ENCODE measurements at places on chromosomes 5 and 9.

DNA sequence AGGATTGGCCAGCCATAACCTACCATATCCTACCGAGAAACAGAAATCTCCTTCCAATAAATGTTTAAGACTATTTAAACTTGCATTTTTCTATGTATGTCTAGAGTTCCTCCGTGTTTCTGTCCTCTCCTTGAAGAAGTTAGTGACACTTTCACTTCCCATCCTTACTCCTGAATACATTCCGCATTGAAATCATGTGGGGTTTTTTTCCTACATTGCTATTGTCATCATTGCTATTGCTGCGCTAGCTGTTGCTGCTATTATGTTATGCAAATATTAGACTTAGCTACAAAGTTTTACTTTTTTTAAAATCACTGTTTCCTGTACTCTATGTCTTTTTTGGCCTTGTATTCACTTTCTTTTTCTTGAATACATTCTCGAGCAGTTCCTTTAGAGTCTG, 83.3 kb upstream of the NEK6 start:
- DNase-seq: no peak

GRCh38 chr5:114977979-114978573, 191.6 kb downstream of the TRIM36 start:
- DNase-seq: no peak

DNA sequence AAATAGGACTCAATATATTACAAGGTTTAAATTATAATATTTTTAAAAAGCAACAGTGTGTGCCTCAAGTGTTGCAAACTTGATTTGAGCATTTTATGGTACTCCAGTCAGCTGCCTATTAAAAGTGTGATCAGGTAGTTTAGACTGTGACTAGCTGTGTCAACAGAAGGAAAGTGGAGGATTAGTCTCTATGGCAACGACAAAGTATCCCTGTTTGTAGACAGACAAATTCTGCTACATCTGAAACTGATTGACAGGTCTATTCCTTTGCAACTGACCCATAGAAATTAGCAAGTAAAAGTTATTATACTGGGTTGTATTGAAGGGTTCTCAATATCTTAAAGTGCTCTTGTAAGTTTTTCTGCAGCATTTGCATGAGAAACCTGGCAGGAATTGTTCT, 249.8 kb upstream of the ARRDC3 start:
- no peak for DNase-seq

DNA sequence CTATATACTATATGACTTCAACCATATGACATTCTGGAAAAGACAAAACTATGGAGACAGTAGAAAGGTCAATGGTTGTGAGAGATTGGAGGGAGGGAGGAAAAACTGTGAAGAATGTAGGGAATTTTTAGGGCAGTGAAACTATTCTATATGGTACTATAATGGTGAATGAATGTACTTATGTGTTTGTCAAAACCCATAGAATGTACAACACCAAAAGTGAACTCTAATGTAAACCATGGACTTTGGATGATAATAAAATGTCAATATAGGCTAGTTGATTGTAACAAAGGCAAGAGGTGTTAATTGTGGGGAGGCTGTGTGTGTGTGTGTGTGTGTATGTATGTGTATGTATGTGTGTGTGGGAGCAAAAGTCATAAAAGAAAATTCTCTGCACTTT, 10.8 kb upstream of the STOM start:
- DNase-seq: no peak

- DNase-seq: no peak
Measured at GRCh38 chr5:77898385-77898784, 122.2 kb upstream of the TBCA start.

DNA sequence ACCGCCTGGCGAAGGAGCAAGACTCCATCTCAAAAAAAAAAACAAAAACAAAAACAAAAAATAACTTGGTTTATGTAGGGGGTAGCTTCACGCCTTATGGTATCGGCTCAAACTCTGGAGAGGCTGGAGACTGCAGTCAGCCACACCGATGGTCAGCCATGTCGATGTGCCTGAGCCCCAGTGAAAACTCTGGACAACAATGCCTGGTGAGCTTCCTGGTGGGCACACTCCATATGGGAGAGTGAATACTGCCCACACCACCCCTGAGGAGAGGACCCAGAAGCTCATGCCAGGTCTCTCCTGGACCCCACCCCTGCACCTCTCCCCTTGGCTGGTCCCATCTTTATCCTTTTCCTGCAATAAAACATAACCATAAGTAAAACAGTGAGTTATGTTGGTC, 19.6 kb downstream of the IPPK start:
- DNase-seq: no peak

DNA sequence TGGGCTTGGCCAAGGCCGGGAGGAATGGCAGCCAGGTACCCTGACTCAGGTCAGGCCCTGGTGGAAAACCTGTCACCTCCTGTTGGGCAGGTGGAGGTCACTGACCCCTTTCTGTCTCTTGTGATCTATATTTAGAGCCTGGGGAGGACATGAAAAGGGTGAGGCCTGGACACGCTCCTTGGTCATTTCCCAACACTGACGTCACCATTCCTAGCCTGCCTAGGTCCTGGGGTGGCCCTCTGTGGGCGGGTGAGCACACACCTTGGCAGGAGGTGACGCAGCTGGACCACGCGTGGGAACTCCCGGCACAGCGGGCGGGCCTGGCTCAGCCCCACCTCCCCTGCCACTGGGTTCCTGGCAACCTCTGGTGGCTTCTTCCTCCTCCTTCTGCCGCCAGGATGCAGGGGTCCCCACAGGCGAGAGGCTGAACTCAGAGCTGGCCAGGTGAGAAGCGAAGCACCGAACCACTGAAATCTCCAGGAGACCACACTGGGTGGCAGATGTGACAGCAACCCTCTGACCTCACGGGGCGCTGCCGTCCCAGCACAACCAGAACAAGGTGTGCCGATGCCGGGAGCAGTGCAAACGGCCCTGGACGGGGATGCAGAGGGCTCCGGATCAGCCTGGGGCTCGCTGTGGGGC, 6.4 kb upstream of the RALGDS start:
- DNase-seq: no peak

GRCh38 chr9:102428305-102428704, 566.8 kb upstream of the CYLC2 start:
- DNase-seq: no peak

DNA sequence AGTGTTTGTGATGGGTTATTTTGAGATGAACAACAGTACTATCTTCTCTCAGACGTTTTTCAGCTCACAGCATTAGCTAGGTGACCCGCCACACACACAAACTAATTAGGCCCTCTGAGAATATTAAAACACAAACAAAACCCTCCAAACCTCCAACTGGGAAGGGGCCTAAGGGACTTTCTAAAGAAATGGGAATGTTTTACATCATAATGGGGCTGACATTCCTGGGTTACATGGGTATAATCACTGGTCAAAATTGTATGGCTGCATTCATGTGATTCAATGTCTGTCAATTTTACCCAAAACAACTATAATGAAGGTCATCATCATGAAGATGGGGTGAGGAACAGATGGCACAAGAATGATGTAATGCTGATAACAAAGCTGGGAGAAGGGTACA, 59.6 kb downstream of the SPTLC1 start:
- DNase-seq: no peak

GRCh38 chr5:111070272-111071134, 1.0 kb upstream of the TSLP start:
- DNase-seq: no peak

GRCh38 chr5:120507197-120507596, 43.1 kb downstream of the PRR16 start:
- no peak for DNase-seq

DNA sequence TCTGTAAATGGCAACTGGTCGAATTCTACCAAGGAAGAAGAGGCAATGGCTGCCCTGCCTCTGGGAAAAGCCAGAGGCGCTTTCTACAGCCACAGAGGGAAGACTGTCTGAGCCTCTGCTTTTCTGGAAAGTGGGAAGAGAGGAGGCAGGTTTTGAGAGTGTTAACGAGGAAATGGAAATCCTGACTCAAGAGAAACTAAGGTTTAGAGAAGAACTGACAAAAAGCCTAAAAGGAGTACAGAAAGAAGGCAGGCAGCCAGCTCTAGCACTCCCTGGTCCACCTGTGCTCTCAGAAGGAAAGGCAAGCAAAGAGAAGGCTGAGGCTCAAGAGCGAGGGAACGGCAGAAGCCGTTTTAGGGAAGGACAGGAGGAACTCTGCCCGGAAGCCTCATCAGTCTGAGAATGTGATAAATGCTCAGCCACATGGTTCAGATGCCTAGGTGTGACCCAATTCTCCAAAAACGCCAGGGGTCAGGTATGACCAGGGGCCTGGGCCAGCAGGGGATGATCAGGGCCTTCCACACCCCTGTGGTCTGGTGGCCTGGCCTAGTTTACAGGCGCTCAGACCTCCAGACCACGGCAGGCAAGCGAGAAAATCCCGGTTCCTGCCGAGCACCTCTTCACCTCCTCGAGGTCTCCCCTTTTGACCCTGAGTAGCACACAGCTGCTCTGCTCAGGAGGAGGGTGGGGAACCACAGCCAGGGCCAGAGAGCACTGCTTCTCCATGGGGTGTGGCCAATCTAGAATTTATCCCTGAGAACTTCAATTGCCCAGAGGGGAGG, 79.9 kb upstream of the FBXW11 start:
- DNase-seq: no peak

DNA sequence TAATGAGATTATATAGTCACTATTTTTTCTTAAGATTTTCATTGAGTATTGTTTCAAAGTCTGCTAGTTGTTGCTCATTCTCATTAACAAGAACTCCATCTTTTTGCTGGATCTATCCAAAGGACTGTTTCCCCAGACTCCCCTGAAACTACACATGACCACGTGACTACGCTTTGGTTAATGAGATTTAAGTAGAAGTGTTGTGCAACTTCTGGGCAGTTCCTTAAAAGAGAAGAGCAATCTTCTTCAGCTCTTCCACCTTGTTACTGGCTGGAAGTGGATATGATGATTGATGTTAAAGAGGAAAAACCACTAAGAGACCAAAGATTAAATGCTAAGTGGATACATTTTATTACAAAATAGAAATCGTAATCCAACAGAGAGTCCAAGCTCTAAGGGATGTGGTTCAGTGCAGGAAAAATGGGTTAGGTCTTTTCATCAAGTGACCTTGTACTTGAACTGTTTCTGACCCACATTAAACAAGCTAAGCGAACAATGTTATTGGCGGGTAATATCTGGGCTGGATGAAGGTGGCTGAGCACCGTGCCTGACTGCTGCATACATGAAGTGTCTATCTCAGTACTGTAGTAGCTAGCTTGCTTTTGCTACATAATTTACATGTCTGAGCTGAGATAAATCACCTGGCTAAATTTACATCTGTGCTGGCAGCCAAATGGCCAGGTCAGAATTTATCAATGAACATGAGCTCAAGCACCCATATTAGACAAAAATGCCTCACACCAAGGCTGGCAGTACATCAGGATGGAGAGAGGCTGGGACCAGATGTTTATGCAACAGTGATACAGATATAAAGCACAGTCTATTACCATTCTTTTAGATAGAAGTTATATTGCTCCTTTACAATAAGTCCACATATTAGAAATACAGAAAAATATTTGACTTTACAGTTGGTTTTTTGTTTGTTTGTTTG, 7.5 kb upstream of the CTNNAL1 start:
- no peak for DNase-seq

- DNase-seq: no peak
Measured at GRCh38 chr5:112419164-112419985, at the start of gene EPB41L4A. EPB41L4A (minus strand) TSS chr5:112419277; CDS start chr5:112419039, 238 bp downstream.

- no peak for DNase-seq
Measured at GRCh38 chr5:103108086-103108485, 11.9 kb downstream of the GIN1 start.

DNA sequence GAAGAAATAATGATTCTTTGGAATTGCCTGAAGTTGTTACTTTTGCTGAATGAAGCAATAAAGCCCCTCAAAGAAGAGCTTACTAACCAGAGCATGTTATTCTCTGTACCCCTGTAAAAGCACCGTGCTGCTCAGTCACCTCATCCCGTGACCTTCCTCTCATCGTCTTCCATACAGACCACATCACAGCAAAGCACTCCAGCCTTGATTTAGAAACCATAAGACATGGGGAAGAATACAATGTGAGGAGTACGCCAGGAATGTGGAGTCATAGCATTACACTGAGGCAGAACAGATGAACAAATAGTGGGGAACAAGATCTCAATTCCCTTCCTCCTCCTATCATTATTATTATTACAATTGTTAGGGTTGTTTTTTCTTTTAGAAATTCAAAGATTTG, 49.1 kb downstream of the ERAP1 start:
- no peak for DNase-seq

GRCh38 chr9:97367729-97368128, 44.2 kb upstream of the TDRD7 start:
- DNase-seq: no peak

GRCh38 chr9:119956111-119956510, 586.9 kb upstream of the BRINP1 start:
- DNase-seq: no peak

DNA sequence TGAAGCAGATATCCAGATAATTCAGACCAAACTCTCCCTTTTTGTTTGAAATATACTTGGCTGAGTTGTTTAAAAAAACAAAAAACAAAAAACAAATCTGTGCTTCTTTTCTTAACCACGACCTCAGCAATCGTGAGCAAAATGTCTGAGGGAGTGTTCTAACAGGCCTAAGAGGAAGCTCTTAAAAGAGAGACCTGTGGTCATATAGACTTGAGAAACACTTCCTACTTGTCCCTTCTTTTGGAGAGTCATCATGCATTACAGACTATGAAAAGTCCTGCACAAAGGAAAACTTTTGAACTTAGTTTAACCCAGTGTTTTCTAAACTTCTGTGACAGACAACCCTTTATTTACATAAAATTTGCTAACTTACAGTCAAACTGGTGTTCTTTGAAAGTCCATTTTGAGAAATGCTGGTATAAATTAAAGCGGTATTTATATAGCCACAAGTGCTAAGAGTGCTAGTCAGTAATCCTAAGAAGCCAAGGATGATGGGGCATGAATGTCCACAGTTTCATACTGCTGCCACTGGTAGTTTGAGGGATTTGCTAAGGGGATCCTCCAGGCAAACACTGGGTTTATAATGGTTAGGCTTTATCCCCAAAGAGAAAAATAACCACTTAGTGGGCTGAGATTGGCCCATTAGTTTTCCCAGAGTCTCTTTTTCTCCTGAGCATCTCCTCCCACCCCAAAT, 199.8 kb downstream of the LRRC70 start:
- DNase-seq: no peak

GRCh38 chr9:98365227-98365669, 109.8 kb upstream of the TBC1D2 start:
- no peak for DNase-seq

GRCh38 chr9:89455356-89455824, 42.5 kb downstream of the SEMA4D start:
- no peak for DNase-seq

DNA sequence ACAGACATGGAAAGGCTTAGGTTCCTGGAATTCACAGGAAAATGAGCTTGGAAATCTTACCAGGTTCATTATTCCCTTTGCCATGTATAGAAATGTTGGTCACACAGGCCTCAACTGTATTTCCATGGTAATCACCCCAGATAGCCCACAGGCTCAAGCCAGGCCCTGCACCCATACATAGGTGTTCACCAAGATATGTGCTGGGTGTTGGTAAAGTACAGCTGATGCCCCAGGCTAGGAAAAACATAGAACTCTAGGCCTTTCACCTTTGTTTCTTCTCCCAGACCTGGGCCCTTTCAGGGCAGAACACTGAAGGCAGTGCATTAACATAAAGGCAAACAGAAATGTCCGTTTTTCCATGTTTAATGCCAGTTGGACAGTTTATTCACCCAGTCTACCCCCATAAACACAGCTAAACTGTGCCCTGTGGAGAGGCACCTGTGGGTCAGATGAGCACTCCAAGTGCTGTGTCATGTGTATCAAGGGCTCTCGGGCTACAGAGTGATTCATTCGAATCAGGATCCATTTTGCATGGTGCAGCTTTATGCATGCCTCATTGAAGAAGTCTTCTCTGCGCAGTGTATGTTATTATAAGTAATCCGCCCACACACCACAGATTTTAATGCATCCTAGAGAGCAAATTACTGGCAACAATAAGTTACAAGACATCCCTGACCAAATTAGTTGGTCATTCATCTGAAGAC, 93.4 kb upstream of the SLC30A5 start:
- no peak for DNase-seq
